Tibial nerve (tissue), 4 donors: ENCODE measurements at places on chromosomes 16 and 17.

GRCh38 chr17:77291591-77292386 lies 151.0 kb downstream of the SEC14L1 start:
- no peaks in the 10 kb centered on the region for H3K36me3 ChIP-seq
- no peak for DNase-seq
- peaks cover 15% of the 10 kb centered on the region for H3K4me1 ChIP-seq

- no peaks in the 10 kb centered on the region for H3K36me3 ChIP-seq
- DNase-seq = no peak
- no peaks in the 10 kb centered on the region for H3K4me1 ChIP-seq
- H3K27me3 ChIP-seq = no peaks in the 10 kb centered on the region
- H3K27ac ChIP-seq = no peak overlapping the region
Observed at GRCh38 chr17:60345233-60345632, 46.7 kb downstream of the USP32 start.

GRCh38 chr16:86022381-86022960 lies 123.5 kb downstream of the IRF8 start:
- H3K27ac ChIP-seq = no peak overlapping the region
- no peaks in the 10 kb centered on the region for H3K36me3 ChIP-seq
- H3K27me3 ChIP-seq = no peaks in the 10 kb centered on the region
- H3K4me1 ChIP-seq = no peaks in the 10 kb centered on the region

DNA sequence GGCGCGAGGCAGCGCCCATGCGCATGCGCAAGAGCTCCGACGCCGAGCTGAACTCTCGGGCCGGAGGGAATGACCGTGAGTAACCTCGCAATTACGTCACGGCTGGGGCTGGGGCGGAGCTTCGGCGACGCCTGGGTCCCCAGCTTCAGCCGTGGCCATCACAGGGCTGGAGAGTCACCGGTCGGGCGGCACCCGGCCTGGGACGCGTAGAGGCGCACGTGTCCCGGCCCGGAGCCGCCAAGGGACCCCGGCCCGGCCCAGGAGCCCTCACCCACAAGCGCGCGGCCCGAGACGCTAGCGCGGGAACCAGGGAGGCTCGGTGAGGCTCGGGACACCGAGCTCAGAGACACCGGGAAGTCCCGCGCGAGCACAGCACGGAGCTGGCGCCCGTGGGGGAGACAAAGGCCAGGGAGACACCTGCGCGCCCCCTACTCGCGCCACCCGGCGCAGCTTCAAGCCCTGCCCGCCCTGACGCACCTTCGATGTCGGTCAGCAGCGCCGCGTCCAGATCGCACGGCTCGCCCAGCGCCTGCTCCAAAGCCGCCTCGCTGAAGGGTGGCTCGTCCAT lies 452 bp downstream of the SREBF1 start:
- peak overlapping the region; percentile 99 for H3K27ac ChIP-seq
- peaks cover 63% of the 10 kb centered on the region for H3K4me1 ChIP-seq
- H3K27me3 ChIP-seq = no peaks in the 10 kb centered on the region

GRCh38 chr16:72858665-72859493 lies 189.0 kb downstream of the ZFHX3 start:
- H3K27ac ChIP-seq = peak overlapping the region; percentile 83
- H3K4me1 ChIP-seq = no peaks in the 10 kb centered on the region
- no peaks in the 10 kb centered on the region for H3K27me3 ChIP-seq
- H3K36me3 ChIP-seq = no peaks in the 10 kb centered on the region
- no peak overlapping the region for H3K4me3 ChIP-seq

DNA sequence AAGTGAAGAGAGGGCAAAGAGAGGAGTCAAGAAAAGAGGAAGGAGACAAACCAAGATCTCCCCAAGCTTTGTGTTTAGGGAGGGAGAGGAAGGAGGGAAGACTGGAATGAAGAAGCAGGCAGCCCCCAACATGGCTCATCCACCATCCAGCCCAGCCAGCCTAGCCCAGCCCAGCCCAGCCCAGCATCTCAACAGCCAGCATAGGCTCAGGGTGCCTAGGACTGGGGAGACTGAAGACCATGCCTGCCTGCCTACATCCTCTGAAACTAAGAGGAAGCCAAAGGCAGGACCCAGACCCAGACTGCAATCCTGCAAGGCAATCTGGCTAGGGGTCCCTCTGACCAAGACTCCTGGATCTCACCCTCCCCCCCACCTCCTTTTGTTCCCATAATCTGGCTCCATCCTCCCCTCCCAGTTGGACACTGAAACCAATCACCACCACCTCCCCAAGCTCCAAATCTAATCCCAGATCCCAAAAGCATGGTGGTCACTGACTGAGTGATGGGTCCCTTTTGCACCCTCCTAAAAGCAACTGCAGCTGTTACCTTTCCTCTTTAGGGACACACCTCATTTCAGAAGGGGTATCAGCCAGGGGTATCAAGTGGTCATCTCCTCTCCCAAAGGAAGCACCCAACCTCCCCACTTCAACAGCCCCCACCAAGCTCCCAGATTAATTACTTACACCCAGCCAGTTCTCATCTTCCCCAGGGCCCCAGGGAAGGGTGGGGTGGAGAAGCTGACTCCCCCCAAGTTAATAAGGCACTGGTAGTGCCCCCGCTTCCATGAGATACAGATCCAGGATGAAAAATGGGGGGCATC lies 1.2 kb downstream of the HDAC5 start:
- peaks cover 28% of the 10 kb centered on the region for H3K4me1 ChIP-seq
- H3K27me3 ChIP-seq = no peaks in the 10 kb centered on the region
- no peaks in the 10 kb centered on the region for H3K36me3 ChIP-seq

- H3K27me3 ChIP-seq = peaks cover 86% of the 10 kb centered on the region
- no peak overlapping the region for H3K27ac ChIP-seq
- no peak overlapping the region for H3K4me3 ChIP-seq
- H3K4me1 ChIP-seq = no peaks in the 10 kb centered on the region
- H3K36me3 ChIP-seq = no peaks in the 10 kb centered on the region
Observed at GRCh38 chr17:36814958-36815357, 122.3 kb upstream of the LHX1 start.

GRCh38 chr17:47310186-47310733 lies 13.5 kb upstream of the EFCAB13 start:
- no peaks in the 10 kb centered on the region for H3K27me3 ChIP-seq
- no peaks in the 10 kb centered on the region for H3K36me3 ChIP-seq
- no peak for DNase-seq
- H3K27ac ChIP-seq = no peak overlapping the region
- H3K4me1 ChIP-seq = no peaks in the 10 kb centered on the region

DNA sequence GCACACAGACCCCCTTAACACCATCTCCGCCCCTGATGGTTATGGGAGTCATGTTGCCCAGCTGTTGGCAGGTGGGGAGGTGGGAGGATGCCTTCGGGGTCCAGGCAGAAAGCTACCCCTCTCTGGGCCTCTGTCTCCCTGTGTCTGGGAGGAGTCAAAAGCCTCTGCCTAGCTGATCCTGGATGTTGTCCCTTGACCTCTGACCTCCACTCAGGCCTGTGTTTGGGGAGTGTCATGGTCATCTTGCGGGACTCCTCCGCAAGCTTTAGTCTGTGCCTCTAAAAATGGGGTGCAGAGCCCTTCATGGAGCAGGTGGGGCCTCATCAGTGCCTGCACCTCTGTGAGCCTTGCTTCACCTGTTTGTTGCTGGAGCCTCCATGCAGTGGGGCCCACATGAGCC lies 3.8 kb downstream of the LLGL1 start:
- no peaks in the 10 kb centered on the region for H3K27me3 ChIP-seq
- H3K4me1 ChIP-seq = peaks cover 17% of the 10 kb centered on the region
- H3K4me3 ChIP-seq = no peak overlapping the region

GRCh38 chr17:74182041-74182723 lies 21.3 kb upstream of the RPL38 start:
- H3K27me3 ChIP-seq = no peaks in the 10 kb centered on the region
- H3K4me3 ChIP-seq = no peak overlapping the region
- no peaks in the 10 kb centered on the region for H3K36me3 ChIP-seq
- no peaks in the 10 kb centered on the region for H3K4me1 ChIP-seq

DNA sequence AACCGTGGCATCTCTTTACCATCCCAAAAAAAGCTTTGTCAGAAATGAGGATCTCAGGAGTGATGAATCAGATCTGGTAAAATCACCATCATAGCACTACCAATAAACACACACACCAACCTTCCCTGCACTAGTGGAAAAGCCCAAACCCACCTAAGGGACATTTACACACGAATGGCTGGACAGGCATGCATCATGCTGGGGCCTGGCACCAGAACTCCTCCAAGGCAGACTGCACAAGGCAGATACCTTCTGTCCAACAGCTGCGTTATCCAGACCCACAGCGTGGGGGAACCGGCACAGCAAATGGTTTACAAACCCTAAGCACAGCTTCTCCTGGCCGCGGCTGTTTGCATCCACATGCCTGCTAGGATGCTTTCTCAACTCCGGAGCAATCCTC lies 2.8 kb downstream of the ASIC2 start:
- DNase-seq = no peak
- H3K36me3 ChIP-seq = no peaks in the 10 kb centered on the region
- no peak overlapping the region for H3K27ac ChIP-seq
- no peaks in the 10 kb centered on the region for H3K4me1 ChIP-seq
- H3K4me3 ChIP-seq = no peak overlapping the region

GRCh38 chr16:20430948-20431347 lies 20.4 kb upstream of the ACSM2A start:
- H3K4me1 ChIP-seq = no peaks in the 10 kb centered on the region
- no peaks in the 10 kb centered on the region for H3K27me3 ChIP-seq
- H3K36me3 ChIP-seq = no peaks in the 10 kb centered on the region
- no peak overlapping the region for H3K4me3 ChIP-seq
- H3K27ac ChIP-seq = no peak overlapping the region
- DNase-seq = no peak

DNA sequence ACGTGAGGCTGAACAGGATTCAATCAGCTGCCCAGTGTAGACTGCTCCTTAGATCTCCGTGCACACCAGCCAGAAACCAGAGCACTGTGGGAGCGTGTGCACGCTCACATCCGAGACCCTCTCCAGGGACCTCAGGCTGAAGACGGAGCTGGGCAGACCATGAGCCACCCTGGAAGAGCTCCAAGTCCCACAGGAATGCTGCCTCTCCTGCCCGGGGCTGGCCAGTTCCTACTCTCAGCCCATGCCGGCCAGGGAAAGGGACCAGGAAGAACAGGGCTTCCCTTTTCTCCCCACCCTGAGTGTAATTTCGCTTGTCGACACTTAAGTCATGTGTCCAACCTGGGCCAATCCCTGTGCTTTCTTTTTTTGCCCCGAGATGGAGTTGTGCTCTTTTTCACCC lies 6.9 kb downstream of the ALYREF start:
- no peak overlapping the region for H3K27ac ChIP-seq
- H3K27me3 ChIP-seq = no peaks in the 10 kb centered on the region
- H3K4me3 ChIP-seq = no peak overlapping the region
- no peak for DNase-seq

DNA sequence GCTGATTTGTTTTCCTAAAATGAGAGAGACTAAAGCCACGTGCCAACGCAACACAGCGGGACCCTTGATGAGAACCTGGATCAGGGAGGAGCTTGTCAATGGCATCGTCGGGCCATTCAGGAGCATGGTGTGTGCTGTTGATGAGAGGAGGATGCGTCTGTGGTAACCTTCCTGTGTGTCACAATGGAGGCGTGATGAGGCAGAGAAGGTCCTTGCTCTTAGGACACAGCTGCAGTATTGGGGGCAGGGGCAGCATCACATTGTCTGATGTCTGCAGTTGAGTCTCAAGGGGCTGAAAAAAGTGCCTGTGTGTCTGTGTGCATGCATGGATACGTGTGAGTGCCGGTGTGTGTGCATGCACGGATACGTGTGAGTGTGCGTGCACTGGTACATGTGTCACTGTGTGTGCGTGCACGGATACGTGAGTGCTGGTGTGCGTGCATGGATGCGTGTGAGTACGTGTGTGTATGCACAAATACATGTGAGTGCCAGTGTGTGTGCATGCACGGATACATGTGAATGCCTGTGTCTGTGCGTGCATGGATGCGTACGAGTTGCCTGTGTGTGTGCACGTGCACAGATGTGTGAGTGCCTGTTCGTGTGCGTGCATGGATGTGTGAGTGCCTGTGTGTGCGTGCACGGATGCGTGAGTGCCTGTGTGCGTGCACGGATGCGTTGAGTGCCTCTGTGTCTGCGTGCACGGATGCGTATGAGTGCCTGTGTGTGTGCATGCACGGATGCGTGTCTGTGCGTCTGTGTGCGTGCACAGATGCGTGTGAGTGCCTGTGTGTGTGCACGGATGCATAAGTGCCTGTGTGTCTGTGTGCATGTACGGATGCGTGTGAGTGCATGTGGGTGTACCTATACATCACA lies 39.3 kb downstream of the BAIAP2 start:
- no peak overlapping the region for H3K4me3 ChIP-seq
- no peaks in the 10 kb centered on the region for H3K27me3 ChIP-seq
- no peak for DNase-seq
- H3K36me3 ChIP-seq = no peaks in the 10 kb centered on the region

GRCh38 chr16:48420437-48420836 lies 35.2 kb upstream of the SIAH1 start:
- no peaks in the 10 kb centered on the region for H3K4me1 ChIP-seq
- H3K27ac ChIP-seq = no peak overlapping the region
- H3K36me3 ChIP-seq = no peaks in the 10 kb centered on the region
- no peak for DNase-seq
- no peaks in the 10 kb centered on the region for H3K27me3 ChIP-seq

- DNase-seq = peak; percentile 26
- H3K27ac ChIP-seq = no peak overlapping the region
- H3K4me3 ChIP-seq = no peak overlapping the region
- no peaks in the 10 kb centered on the region for H3K4me1 ChIP-seq
Observed at GRCh38 chr16:1188432-1189189, 35.7 kb downstream of the CACNA1H start.

- no peaks in the 10 kb centered on the region for H3K4me1 ChIP-seq
- H3K36me3 ChIP-seq = no peaks in the 10 kb centered on the region
- H3K27me3 ChIP-seq = peaks cover 52% of the 10 kb centered on the region
- peak overlapping the region; percentile 27 for H3K4me3 ChIP-seq
- peak; percentile 5 for DNase-seq
- no peak overlapping the region for H3K27ac ChIP-seq
Observed at GRCh38 chr16:15857724-15858560, 1.1 kb upstream of the MYH11 start.

DNA sequence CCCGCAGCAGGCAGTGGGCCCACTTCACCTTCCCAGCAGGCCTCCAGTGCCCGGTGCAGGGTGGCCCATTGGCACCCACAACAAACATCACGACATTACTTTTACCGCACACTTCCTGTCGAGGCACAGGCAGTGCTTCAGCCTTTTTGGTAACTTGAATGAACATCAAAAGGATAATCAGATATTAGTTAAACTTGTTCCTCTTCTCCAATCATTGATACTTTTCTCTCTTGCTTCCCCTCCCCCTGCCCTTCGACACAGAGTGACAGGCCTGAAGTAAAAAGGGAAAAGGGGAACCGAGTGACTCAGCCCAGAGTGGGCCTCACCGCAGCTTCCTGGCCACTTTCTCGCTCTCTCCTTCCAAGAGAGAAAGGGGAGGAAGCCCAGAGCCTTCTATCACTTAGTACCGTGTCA lies 507.0 kb downstream of the MAF start:
- H3K4me1 ChIP-seq = peaks cover 16% of the 10 kb centered on the region
- H3K27ac ChIP-seq = no peak overlapping the region
- H3K36me3 ChIP-seq = no peaks in the 10 kb centered on the region
- no peak overlapping the region for H3K4me3 ChIP-seq
- no peaks in the 10 kb centered on the region for H3K27me3 ChIP-seq
- DNase-seq = no peak

DNA sequence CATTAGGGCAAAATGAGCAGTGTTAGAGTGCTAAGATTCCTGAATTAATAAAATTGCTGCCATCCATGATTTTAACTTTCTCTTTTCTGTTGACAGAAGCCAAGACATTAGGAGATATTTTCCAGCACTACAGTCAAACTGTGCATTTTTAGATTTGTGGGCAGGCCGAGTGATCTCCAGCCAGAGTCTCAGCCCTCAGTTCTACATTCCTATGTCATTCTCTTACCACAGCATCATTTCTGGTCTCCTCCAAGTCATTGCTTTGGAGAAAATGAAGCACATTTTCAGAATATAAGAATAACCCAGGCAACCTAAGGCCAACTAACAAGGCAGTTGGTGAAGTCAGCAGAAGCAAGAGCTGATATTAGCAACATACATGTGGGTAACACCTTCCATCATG lies 74.6 kb upstream of the NUDT7 start:
- H3K4me3 ChIP-seq = no peak overlapping the region
- no peak overlapping the region for H3K27ac ChIP-seq
- H3K36me3 ChIP-seq = no peaks in the 10 kb centered on the region
